NCI-H2107 (cell line): ENCODE measurements at places on chromosomes 6 and 20.
A peak's percentile ranks its signal among the peaks of the same experiment; 100 is the strongest.

- DNase-seq, result no peak
Observed at GRCh38 chr6:64037427-64037826, 401.8 kb downstream of the PHF3 start.

DNA sequence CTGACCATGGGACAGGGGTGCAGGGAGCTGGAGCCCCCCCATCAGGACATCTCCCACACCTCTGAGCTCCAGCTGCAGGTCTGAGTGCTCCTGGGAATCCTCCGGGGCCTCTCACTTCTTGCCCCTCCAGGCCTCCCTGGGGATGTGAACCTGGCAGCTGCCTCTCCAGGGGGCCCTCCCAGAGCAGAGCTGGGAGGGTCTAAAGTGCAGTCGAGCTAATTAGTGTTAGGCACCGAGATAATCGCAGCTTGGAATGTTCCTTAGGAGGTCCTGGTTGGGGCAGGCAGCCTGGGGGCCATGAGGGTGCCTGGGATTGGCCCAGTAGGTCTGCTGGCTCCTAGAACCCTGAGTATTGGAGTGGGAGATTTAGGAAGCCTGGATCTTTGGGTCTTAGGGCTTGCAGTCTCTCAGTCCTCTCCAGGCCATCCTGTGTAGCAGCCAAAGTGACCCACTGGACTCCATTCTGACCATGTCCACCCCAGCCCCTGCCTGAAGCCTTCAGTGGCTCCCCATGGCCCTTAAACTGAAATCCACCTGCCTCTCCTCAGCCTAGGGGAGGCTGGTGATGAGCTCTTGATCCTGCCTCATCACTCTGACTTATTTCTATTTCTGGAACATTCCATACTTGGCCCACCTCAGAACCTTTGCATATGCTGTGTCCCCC is 26.0 kb downstream of the CEBPB start:
- peak; percentile 46 for DNase-seq

- DNase-seq, result no peak
Observed at GRCh38 chr6:1524040-1524480, 85.7 kb upstream of the FOXC1 start.

- DNase-seq, result no peak
Observed at GRCh38 chr20:14632906-14633305, 295.5 kb upstream of the FLRT3 start.

DNA sequence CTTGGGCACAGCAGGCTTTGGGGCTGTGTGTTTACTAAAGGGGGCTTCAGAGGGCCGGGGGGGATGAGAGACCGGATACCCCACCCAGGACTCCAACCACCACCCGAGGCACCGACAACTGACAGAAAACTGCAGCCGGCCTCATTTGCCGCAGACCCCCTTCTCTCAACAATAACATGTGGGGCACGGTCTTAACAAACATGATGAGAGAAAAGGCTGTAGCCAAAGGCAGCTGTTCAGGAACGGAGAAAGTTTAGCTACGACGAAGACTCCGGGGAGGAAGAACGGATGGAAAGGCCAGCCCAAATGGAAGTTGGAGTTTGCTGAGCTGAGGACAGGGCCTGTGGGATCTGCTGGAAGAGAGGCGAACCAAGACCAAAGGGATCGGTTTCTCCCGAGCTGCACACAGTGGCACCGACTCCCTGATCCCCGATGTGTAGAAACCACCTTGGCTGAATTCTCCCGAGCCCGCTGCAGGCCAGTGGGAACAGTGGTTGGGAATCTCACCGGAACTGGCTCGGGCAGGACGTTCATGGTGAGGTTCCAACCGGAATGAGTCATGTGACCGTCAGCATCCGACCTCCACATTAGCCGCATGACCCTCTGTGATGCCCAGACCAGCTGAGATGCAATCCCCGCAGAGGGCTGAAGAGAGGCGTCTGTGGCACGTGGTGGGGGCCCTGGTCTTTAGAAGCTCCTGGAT is 359.3 kb downstream of the TAF4 start:
- no peak for DNase-seq

- no peak for DNase-seq
Observed at GRCh38 chr6:146422789-146423375, 120.8 kb upstream of the RAB32 start.

DNA sequence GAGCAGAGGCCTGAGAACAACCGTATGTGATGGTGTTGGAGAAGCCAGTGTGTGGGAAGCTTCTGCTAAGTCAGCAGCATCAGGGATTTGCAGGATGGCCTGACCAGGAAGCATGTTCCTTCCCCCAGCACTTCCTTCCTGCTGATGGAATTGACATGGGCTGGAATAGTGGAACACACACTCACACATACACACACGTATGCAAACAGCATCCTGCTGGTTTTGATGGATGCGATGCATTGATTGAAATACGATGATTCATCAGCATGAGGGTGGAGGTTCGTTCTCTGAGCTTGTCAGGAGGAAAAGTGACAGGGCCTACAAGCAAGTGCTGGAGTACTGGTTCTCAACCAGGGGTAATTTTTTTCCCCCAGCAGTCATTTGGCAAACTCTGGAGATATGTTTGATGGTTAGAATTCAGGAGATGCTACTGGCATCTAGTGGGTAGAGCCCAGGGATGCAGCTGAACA is 229.1 kb downstream of the NFATC2 start:
- no peak for DNase-seq

GRCh38 chr6:165746331-165746730 is 83.3 kb upstream of the PDE10A start:
- DNase-seq, result no peak

DNA sequence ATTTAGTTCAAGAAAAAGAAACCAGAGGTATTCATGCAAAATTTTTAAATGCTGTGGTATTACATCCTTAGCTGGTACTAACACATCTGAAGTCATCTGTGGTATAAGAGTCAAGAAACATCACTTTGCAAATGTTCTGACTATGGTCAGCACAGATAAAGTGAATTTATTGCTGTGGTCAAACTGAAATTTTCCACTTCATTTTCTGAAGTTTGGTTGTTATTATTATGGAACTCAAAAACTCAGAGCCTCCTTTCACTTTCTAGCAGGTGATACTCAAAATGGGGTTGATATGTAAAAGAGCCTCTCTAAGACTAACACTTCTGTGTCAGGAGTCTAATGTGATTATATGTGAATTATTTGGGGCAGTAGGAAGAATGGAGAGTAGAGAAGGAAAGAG is 257.8 kb downstream of the RNGTT start:
- DNase-seq, result no peak

DNA sequence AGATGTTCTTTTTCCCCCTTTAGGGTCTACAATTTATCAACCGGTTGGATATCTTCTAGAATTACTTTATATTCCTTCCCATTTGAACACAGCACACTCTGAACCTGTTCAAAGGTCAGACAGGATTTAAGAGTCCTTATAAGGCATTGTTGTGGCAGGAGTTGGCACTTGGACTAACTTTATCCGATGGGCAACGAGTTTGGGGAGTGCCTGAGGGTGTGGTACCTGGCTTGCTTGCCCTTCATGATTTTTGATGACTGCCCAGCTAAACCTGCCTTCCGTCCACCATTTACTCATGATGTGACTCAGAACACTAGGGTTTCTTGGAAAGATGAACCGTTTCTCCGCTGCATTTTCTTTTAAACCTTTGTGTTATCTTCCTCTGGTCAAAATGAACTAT is 285.2 kb downstream of the FOXC1 start:
- DNase-seq, result no peak

- no peak for DNase-seq
Observed at GRCh38 chr6:21747441-21747840, 153.9 kb downstream of the SOX4 start.

GRCh38 chr6:77474286-77474956 is 11.1 kb upstream of the HTR1B start:
- DNase-seq, result no peak

GRCh38 chr6:156310701-156311100 is 466.5 kb upstream of the ARID1B start:
- DNase-seq, result no peak

DNA sequence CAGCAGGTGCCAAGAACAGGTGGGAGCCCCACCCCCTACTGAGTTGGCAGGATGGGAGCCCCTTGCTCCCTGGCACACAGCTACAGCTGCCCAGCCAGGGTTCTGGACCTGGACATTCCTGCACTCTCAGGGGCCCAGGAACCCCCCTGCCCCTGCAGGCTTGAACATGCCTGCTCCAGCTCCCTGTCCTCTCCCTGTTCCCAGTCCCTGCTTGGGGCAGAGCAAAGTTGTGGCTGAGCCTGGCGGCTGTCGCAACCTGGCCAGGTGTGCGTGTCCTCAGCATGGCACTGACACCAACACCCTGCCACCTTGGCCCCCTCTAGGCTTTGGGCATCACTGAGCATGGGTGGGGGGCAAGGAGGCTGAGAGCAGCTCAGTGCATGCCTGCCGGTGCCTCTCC is 491.2 kb upstream of the NOX3 start:
- DNase-seq, result no peak

- DNase-seq, result no peak
Observed at GRCh38 chr6:107246972-107247615, 131.8 kb upstream of the BEND3 start.

- no peak for DNase-seq
Observed at GRCh38 chr6:29912840-29913239, 29.5 kb upstream of the HLA-A start.

DNA sequence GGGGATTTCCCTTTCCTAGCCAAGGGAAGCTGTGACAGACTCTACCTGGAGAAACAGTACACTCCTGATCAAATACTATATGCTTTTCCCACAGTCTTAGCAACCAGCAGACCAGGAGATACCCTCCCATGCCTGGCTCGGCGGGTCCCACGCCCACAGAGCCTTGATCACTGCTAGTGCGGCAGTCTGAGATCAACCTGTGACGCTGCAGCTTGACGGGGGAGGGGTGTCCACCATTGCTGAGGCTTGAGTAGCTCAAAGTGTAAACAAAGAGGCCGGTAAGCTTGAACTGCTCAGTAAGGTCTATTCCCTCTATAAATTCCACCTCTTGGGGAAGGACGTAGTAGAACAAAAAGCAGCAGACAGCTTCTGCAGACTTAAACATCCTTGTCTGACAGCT is 63.2 kb downstream of the WASF1 start:
- DNase-seq, result no peak

GRCh38 chr6:145194389-145194788 is 540.9 kb downstream of the EPM2A start:
- no peak for DNase-seq

DNA sequence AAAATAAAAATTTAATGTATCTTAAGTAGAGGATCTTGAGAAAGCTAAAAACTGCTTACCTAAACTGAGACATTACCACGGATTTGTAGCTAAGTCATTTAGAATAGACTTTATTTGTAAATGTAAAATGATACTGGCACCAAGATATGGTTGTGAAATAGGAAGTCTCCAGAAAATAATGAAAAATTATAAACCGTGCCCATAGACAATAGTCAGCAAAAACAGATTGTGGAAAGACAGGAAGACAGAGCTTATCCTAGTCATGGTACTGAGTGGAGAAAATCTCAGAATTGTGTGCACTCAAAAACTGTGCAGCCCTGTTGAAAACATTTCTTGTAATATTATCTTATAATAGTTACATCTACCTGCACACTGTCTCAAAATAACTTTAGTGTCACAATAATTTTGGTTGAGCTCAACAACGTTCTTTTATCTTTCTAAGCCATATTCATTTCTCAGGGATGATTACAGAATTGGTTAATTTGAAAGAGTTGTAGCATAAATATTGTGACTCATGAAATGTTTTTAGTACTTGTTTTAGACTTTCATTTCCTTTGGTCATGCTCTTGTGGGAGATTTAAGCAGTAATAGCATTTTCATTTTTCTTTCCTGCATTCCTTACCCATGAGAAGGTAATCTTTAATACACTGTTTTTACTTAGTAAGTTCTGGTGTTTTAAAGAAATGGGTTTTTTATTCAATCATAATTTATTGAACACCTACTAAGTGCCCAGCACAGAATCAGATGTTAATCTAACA is 174.5 kb downstream of the SOX4 start:
- DNase-seq, result no peak

GRCh38 chr6:52325695-52326471 is 36.1 kb upstream of the PAQR8 start:
- no peak for DNase-seq

DNA sequence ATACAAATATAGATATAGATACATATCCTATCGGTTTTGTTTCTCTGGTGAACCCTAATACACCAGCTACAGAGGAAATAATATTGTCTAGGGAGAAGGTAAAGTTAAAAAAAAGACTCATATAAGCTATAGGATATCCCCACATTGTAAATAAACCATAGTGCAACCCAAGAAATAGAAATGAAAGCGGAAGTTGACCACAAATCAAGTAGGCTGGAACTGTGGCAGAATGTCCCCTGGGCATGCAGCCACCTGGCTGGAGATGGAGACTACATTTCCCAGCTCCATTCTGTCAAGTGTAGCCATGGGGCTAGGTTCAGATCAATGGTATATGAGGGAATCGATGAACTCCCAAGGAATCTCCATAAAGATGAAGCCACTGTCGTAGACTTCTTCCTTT is 70.1 kb upstream of the RPS6KA2 start:
- DNase-seq, result no peak

DNA sequence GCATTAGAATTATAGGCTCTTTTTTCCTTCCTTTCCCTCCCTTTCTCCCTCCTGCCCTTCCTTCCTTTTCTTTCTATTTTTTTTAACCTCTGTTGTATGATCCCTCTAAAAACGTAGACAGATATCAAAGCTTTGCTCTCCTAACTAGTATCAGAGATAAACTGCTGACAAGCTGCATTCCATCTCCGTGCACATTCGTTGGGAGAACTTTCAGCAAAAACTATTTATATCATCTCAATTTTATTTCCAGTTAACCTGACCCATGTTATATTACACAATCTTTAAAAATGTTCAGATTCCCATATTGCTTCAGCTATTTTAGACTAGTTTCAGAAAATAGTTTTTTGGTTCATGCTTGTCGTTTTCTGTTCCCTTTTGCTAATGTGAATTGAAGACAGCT is 47.3 kb downstream of the RNF217 start:
- no peak for DNase-seq

- DNase-seq, result no peak
Observed at GRCh38 chr6:166598441-166599138, 12.1 kb upstream of the RAMACL start.

- DNase-seq, result no peak
Observed at GRCh38 chr6:87706187-87706966, 4.3 kb upstream of the AKIRIN2 start.

- DNase-seq, result no peak
Observed at GRCh38 chr6:157549468-157549745, 168.4 kb downstream of the ZDHHC14 start.

DNA sequence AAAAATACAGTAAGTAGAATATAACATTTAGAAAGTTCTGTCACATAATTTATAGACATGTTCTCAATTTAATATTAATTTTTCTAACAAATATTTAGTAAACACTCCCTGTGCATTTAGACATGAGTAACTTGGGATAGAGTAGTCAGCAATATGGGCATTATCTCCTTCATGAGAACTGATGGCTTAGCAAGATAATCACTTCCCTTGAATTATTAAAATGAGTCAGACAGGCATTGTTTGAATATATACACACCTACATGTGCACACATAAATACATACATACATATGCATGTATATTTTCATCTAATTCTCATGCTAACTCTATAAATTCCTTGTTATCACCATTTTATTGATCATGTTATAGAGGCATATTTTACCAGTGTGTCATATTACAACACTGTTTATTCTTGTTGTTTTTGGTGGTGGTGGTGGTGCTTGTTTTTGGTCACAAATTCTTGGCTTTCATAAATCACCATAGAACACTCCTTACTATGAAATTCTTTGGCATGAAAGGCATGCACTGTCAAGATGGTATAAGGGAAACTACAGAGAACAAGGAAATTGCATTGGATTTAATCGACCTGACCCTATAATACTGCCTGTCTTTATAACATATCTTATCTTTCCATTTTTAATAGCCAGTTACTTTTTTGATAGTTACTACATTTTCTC is 434.5 kb upstream of the MANEA start:
- no peak for DNase-seq

GRCh38 chr20:8639112-8639778 is 429.6 kb upstream of the PLCB4 start:
- DNase-seq, result no peak
